Ureter (tissue), 1 donor: ENCODE measurements at places on chromosomes 2 and 18. TPM values are rescaled to one million over a fixed set of nuclear protein-coding genes. Genes with fewer than 3 reads are reported as not detected.

DNA sequence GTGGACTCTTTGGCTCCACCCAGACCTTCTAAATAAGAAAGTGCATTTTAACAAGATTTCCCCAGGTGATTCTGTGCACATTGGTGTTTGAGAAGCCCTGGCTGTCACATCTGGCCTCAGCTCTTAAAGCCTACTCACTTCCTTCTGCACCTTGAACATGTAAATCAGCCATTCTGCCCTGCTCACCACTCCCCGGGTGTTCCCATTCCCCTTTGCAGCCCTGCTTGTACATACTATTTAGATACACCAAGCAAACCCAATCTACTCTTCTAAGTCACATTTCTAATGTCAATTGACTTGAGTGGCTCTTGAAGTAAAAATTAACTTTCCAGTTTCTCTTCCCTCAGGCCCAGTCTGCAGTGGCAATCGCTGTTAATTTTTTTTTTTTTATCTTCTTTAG is 13.1 kb upstream of the SCN1A start:
- no peak for DNase-seq

CRYBA2 gene
- total RNA-seq, result not detected

DNA sequence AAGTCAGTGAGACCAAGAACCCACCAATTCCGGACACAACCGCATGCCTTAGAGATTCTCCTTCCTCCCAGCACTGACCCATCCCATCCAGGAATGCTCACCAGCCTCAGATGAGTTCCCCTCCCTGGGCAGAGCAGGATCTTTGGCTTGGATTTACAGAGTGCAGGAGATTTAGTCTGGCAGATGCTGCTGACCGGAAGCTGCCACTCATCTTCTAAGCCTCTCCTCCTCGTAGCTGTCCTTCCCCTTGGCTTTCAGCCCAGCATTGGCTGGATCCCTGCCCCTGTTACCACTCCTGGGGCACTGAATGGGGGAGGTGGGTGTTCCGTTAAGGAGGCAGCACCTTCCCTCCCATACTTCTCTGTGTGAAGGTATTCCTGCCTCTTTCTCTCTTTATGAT is 53.2 kb downstream of the VWA3B start:
- DNase-seq, result no peak

DNA sequence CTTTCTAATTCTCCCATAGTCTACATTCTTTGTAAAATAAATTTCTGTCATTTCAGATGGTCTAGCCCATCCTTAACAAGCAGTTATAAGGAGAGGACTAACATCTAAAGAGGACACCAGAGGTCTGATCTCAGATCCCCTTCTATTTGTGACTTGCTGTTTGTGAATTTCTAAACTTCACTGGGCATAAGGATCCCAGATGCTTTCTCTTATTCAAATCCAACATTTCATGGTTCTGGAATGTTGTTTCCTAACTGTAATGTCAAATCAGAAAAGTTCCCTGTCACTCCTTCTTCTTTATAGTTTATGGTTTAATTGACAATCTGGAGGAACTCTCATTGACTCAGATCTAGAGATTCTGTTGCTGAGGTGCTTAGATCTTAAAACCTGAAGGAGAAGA is 430.2 kb downstream of the MEIS1 start:
- DNase-seq, result no peak

MROH2A gene
- 9.3 TPM for total RNA-seq

TMEM17 gene
- total RNA-seq, result 2.0 TPM

DNA sequence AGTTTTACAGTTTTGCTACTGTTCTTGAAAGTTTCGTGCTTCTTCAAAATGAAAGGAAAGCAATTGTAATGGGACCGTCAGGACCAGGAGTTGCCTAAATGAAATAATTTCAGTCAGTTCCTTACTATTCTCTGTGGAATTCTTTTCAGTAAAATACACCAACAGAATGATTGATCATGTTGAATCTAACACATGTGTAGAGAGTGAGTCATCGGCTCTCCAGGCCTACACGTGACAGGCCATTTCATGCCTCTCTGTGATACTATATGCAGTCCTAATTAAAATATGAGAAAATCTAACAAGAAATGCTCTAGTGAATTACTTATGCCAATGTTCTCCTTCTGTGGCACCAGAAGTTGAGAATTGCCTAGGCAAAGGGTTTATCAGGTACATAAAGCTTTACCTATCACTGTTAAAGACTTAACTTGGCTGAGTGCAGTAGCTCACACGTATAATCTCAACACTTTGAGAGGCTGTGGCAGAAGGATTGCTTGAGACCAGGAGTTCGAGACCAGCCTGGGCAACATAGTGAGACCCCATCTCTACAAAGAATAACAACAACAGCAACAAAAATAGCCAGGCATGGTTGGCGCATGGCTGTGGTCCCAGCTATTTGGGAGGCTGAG is 199.4 kb downstream of the LRRTM1 start:
- DNase-seq, result no peak

PLB1 gene
- 9.9 TPM for total RNA-seq

C2orf72 gene
- 1.0 TPM for total RNA-seq

TRABD2A gene
- total RNA-seq, result 4.1 TPM

DNA sequence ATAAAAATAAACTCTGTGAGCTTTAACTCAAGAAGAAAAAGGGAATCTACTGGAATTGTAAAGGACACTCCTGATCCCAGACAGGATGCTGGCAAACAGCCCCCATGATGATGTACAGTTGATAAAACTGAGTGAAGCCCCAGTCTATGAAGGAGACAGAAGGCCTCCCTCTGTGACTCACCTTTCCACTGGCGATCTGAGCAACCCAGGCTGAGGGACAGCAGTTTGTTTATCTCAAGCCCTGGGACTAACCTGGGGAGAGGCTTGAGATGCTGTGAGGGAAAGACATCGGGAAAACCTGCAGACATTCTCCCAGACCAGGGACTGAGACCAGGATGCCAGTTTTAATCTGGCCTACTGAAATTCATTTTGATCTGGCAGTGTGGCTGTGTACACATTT is 104.5 kb upstream of the CDH2 start:
- no peak for DNase-seq

SCYGR4 gene
- total RNA-seq, result not detected

DNA sequence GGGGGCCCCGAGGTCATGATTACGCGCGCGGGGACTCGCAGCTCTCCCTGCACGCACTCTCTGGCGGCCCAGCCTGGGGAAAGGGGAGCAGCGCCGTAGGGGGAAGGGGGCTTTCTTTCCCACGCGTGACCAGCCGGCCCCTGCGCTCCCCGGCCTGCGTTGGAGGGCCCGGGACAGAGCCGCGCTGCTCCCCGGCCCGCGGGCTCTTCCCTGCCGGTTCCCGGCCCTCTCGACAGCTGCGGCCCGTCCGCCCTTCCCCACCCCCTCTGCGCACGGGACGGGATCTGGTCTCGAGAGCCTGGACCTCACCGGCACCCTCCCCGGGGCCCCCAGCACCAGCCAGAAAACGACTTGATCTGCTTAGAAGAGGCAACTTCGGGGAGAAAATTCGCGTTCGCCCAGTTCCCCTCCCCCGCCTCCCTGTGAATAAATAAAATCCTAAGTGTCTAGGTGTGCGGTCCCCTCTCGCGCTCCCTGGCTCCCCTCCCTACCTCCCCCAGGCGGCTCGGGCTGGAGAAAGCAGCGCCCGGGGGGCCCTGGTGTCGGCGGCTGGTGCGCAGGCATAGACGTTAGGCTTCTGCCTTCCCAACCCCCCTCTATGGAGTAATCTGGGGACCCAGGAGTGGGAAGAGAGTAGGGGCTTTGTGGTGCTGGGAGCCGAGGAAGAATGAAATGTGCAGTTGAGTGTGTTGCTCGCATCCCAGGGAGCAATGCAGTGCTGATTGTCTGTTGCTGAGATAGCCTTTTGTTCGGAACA is 803 bp upstream of the FIGN start:
- DNase-seq, result peak; percentile 43

ANKRD30B gene
- total RNA-seq, result not detected

TCF7L1 gene
- total RNA-seq, result 15.5 TPM

DNA sequence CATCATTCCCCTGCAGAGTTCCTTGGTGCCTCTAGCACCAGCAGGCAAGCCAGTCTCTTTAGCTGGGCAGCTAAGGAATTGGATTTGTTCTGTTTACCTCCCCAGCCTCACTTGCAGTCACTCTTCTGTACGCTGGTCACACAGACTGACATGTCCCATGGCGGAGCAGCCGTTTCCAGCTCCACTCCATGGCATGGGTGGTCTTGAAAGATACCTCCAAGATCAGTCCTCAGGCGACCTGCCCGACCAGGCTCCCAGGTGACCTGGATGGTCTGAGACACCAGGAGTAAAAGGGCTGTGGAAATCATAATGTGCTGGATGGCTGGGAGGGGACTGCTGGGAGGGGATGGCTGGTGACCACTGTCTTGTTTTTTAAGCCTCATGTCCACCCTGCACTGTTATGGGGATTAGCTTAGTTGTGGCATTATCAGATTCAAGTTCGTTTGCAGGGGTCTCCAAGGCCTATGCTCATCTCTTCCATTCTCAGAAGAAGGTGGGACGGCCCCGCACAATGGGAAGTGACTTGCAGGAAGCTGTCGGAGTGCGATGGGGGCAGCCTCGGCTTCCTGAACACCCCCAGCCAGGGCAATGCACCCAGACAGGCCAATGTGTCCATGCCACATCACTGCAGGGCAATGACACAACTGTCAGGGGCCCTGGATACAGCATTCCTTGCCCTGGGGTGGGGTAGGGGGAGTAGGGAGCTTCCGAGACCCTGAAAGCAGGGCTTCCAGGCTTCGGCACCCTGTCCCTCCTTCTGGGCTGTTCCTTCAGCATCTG is 156.1 kb upstream of the MYCN start:
- DNase-seq, result no peak

KCNG2 gene
- not detected for total RNA-seq

GPR17 gene
- not detected for total RNA-seq

DNA sequence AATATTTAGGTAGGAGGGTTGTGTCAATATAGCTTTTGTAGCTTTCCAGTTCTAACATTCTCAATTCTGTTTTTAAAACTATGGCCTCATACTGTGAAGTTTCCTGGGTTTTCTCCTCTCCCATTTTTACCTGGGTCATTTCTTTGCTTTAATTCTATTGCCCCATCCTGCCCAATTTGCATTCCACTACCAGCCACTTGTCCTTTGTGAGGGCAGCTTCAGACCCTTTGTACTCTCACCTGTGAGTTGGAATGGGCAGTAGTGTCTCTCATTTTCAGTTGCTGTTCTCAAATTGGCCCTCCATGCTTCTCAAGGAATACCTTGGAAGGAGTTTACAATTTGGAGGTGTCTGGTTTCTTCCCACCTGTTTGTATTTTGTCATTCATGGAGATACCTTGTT is 108.4 kb downstream of the CAMKMT start:
- DNase-seq, result no peak

GRCh38 chr2:134866498-134867099 is 28.2 kb downstream of the ACMSD start:
- no peak for DNase-seq

DCDC2C gene
- total RNA-seq, result not detected

BMP10 gene
- not detected for total RNA-seq

DNA sequence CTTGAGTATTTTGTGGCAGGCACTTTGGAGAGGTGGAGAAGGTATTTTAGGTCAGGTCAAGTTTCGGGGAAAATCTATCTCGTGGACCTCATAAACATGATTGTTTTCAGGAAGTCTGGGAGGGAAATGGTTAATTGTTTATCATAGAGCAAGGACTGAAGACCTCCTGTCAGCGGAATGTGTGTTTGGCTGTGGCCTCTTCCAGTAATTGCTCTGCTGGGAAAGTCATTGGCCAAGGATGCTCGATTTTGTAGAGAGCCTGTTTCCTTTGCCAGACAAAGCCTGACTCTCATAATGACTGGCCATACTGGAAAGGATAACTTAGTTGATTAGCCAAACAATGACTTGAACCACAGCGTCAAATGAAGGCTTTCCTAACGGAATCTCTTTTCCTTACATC is 30.0 kb downstream of the IL1R2 start:
- DNase-seq, result no peak

SKOR2 gene
- total RNA-seq, result not detected

FBXO48 gene
- total RNA-seq, result 0.96 TPM
